Anterior cingulate cortex (tissue), 58 donors: ENCODE measurements at places on chromosomes 4 and X.

DNA sequence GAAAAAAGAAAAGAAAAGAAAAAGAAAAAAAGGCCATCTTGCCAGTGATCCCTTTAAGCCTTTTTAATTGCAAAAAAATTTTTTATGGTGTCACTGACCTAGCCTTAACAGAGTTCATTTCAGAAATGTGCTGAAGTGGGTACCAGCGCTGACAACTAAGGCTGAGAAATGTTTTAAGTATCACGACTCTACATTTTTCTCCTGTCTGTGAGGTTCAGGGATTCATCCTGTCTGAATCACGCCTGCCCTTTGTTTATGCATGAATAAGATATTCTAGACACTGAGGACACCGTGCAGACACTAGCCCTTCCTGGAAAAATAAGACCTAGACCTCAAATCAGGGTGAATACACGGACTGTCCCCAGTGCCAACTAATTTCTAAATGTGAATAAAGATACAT, 154.4 kb upstream of the NOCT start:
- DNase-seq: no peak

- no peak for DNase-seq
Observed at GRCh38 chr4:128854433-128854832, 44.9 kb downstream of the JADE1 start.

DNA sequence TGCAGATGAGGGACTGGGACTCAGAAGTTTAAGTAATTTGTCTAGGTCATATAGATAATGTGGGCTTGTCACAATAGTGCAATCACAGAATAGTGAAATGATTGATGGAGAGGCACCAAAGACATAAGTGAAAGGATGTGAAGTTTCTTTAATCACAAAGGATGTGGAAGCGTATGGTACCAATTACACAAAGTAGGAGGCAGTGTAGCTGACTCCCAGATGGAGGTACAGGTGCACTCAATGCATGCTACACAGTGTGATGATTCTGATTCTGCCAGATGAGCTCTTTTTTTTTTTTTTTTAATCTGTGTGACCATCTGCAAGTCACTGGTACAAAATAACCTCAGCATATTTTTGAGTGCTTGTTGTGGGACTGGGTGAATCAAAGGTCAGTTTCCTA, 411.3 kb downstream of the SPRY1 start:
- no peak for DNase-seq

GRCh38 chrX:100643956-100644860, at the start of gene SRPX2:
SRPX2 (plus strand) TSS chrX:100644199; CDS start chrX:100646323, 2,124 bp downstream.
- no peak for DNase-seq

- no peak for DNase-seq
Observed at GRCh38 chrX:153061732-153062131, 5.5 kb downstream of the PNMA3 start.

DNA sequence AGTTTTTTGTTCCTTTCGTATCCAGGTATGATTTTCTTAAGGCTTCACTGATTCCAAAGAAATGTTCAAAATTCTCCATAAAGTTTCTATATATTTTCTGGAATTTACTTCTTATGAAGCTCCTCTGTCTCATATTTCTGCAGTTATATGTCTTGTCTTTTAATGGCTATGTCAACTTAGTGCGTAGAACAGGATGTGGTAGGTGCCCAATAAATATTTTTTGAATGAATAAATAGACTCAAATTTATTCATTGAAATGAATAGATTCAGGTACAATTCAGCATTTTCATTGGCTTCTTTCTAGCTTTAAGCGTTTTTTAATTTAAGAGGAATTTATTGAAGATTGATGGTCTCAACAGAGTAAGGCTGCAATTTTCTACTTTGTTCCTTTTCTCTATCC, 231.9 kb upstream of the BOD1L1 start:
- no peak for DNase-seq
